GM03348 (cell line): ENCODE measurements at places on chromosomes 3 and 15.

- peak; percentile 58 for DNase-seq
Observed at GRCh38 chr3:130894130-130894985, 474 bp downstream of the ATP2C1 start.

- peak; percentile 48 for DNase-seq
Observed at GRCh38 chr15:34650177-34650576, 66.7 kb upstream of the GOLGA8B start.

DNA sequence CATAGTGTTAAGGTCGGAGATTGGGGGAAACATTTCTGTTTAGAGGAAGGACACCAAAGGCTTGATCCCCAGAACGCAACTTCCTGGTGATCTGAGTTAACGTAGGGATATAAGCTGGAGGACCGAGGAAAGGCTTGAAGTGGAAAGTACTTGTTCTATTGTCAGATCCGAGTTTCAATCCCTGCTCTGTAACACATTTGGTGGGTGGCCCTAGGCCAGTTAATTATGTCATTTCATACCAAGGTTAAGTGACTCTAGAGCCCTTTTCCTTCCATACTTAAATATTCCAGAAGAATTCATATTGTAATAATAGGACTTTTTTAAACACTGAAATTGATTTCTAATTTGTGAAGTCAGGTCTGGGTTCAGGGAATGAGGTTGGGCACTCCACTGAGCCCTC is 80.9 kb downstream of the RPLP1 start:
- DNase-seq, result no peak

DNA sequence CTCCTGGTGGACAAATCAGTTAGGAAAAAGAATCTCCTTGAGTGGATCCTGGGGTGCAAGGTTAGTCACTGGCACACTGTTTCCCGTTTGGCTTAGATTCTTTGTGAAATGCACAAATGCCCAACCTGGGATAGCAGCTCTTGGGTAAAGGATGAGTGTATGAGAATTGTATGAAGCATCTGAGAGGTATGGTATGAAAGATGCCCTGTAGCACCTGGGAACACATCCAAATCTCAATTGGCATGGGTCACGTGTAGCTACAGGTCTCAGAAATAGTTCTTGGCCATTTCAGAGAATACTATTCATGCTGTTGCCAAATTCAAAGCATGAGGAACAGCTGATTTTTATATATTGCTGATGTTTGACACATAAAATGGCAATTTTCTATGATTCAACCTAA is 84.3 kb downstream of the KCNH8 start:
- DNase-seq, result no peak

DNA sequence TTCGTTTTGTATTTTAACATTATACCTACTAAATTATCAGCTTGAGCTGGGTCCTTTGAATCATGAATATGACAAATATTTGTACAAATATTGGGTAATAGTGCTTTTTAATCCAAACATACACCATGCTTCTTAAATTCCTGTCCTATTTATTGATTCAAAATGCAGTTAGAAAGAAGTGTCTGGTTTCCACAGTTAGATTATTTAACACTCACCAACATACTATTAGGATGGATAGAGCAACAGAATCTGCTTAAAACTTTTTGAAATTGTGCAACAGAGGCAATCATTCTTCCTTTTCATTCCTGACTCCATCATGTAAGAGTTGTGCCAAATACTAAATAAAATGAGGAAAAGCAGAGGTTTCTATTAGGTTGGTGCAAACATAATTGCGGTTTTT is 281.2 kb downstream of the LSAMP start:
- DNase-seq, result no peak

GRCh38 chr15:50064673-50065072 is 54.4 kb downstream of the ATP8B4 start:
- DNase-seq, result no peak

DNA sequence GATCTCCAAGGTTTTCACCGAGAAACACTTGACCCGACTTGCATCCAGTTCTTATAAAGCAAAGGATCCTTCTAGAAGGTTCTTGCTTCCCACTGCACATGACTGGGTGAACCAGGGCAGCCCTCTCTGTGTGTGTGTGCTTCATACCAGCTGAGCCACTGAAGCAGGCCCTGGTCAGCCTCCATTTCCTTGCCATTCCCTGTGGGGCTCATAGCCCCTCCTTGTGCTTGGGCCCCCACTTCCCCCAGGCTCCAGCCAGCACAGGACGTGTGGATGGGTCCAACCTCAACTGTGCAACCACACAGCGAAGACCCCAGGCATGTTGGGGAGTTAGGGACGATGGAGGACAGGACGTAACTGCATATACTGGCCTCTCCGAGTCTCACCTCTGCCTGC is 15.5 kb downstream of the KLF15 start:
- DNase-seq, result no peak

DNA sequence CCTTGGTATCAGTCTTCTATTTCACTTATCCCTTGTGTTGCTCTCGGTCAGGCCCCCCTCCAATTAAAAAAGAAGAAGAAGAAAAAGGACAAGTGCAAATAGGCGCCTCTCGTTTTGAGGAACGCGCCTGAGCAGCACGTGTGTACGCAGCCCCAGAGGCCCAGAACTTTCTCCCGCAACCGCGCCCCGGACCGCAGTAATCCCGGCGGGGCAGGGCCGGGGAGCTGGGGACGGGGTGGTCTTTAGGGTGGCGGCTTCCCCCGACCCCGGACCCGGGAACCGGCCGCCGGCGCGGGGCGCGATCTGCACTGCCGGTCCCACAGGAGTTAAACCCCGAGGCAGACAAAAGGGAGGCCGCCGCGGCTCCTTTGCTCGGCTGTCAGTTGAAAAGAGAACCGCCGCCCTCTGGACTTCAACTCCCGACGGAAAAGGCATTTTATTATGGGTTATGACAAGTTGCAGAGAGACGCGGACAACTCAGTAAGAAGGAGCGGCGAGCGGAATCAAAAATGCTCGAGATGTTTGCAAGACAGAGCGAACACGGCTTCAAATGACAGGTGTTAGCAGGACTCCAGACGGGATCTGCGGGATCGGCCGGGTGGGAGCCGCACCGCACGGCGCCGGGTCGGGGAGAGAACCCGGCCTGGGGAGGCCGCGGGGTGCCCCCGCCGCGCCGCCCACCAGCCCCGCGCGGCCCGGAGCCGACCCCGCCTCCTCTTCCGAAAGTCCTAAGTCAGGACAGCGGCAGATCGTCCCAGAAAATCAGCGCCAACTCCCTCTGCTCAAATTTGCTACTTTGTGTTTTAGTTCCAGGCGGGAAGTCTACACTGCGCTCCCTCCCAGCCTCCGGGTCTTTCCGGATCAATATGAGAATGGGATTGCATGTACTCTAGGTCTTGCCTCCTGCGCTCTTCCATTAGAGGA is 79.0 kb downstream of the NR2F2 start:
- peak; percentile 31 for DNase-seq

GRCh38 chr3:30659270-30660130 is 53.1 kb downstream of the TGFBR2 start:
- peak; percentile 80 for DNase-seq

DNA sequence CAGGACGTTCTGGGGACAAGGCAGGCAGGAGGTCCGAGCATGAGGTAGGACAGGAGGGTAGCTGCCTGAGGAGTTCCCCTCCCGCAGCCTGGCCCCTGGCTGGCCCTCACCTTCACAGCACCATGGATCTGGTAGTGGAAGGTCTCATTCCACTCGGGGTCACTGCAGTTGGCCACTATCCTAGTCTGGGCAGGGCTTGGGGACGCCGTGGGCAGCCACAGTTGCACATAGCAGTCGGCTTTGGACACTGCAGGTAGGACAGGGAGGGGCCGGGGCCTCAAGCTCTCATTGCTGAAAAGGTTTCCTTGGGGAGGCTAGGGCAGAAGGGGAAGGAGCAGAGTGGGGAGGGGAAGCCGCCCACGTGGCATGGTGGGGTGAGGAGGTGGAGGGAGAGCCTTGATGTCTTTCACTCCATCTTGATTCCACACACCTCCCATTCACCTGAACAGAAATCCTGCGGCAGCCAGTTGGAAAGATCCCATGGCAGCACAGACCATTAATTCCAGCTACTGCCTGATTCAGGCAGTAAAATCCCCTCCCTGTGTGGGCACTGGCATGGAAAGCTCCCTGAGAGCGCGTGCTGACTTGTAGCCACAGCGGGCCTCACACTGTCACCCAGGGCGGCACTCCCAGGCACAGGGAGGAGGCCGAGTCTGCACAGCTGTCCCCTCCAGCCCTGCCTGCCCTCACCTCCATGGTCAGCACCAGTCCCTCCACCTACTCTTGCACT is 2.1 kb downstream of the PLA2G4F start:
- no peak for DNase-seq

GRCh38 chr3:129702934-129703712 is 96.6 kb upstream of the PLXND1 start:
- DNase-seq, result no peak

DNA sequence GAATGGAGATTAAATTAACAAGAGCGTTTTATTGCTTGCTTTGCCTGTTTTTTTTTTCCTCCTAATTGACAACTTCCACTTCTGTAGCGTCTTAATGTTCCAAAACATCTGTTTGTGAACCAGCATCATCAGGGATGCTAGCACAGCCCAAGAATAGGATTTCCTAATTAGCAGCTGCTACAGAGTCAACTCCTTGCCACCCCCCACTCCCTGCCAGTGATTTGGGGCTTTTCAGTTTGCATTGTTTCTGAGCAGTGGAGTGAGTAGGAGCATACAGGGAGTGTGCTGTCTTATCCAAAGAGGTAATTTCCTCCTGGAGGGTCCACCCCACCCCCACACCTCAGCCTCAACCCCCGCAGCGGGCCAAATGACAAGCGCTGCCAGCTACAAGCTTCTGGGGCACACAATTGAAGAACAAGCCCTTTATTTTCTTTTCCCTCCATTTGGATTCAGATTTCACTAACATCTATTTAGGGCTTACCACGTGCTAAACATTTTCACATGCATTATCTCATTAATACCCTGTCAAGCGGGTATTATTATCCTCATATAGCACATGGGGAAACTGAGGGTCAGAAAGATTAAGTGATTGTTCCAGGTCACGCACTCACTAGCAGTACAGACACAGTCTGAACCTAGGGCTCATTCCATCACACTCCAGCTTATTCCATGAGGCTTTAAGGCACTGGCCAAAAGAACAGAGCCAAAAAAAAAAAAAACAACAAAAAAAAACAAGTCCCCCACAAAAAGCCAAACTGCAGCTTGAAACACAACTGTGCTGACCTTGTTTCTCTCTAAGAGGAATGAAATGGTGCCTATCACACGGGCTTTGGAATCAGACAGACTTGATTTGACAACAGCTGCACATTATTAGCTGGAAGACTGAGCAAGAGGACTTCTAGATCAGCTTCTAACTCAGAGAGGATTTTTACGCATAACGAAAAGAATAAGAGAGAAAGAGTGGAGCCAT is 16.4 kb downstream of the HEG1 start:
- peak; percentile 29 for DNase-seq

- peak; percentile 92 for DNase-seq
Observed at GRCh38 chr3:55480911-55481743, 6.0 kb downstream of the WNT5A start.

DNA sequence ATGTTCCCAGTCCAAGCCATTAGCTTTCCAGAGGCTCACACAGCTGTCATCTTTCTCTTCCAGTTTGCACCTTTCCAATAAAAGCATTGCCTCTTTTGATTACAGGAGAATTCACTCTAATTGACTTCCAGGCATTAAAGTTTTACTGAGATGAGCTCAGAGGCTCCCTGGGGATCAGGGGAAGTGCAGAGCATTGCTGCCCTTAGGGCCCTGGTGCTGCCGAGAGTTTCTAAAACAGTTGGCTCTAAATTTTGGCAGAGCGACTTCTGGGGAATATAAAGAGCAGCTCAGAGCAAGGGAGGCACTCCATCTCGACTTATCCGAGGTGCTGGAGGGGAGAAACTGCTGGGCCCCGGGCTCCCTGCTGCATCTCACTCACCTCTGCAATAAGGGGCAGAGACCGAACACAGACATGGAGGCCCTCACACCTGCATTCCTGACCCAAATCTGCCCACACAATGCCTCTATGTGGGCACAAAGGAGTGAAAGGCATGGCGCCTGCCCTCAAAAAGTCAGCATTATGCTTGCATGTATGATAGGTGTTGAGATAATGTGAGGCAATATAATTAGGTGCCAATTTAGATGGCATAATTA is 61.7 kb downstream of the SCN11A start:
- no peak for DNase-seq

- DNase-seq, result no peak
Observed at GRCh38 chr3:43435706-43436105, 149.4 kb downstream of the SNRK start.

- DNase-seq, result no peak
Observed at GRCh38 chr3:13102386-13103345, 29.4 kb upstream of the IQSEC1 start.

DNA sequence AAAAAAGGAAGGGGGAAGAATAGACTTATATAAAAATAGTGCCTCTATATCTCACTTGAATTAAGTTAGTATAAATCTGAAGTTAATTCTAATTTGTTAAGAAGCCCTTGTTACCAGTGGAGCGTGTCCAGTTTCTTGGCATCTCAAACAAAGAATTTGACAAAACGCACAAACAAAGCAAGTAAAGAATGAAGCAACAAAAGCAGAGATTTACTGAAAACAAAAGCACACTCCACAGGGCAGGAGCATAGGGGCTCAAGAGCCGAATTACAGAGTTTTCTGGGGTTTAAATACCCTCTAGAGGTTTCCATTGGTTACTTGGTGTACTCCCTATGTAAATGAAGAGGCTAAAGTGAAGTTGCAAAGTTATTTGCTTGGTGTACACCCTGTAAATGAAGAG is 34.0 kb upstream of the GK5 start:
- no peak for DNase-seq

DNA sequence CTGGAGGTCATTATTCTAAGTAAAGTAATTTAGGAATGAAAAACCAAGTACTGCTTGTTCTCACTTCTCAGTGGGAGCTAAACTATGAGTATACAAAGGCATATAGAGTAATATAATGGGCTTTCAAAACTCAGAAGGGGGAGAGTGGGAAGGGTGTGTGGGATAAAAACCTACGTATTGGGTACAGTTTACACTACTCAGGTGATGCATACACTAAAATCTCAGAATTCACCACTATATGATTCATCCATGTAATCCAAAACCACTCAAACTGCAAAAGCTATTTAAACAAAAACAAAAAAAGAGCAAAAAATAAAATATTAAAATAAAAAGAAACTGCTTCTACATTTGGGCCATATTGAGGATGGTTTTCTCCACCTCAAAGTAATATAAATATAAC is 623.3 kb downstream of the NSUN3 start:
- no peak for DNase-seq
